Central memory CD8-positive, alpha-beta T cell (primary cell): ENCODE measurements at places on chromosomes 12 and 14.

- DNase-seq = no peak
Measured at GRCh38 chr12:113030875-113031525, 25.5 kb upstream of the DTX1 start.

DNA sequence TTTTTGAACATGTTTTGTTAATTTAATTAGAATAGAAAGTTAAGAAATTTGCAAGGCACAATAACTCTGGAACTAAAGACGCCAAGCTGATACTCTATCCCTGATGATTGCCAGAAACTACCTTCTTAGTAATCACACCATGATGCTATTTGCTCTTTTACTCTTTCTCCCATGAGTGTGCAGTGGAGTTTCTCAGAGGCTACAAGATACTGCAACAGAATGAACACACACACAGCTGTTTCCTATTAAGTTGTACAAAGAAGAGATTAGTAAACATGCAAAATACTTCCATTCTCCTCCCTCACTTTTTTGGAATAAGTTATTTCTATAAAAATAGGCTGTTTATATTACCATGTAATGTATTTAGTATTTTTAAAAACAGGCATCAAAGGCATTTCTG, 1367.5 kb downstream of the AACS start:
- no peak for DNase-seq

DNA sequence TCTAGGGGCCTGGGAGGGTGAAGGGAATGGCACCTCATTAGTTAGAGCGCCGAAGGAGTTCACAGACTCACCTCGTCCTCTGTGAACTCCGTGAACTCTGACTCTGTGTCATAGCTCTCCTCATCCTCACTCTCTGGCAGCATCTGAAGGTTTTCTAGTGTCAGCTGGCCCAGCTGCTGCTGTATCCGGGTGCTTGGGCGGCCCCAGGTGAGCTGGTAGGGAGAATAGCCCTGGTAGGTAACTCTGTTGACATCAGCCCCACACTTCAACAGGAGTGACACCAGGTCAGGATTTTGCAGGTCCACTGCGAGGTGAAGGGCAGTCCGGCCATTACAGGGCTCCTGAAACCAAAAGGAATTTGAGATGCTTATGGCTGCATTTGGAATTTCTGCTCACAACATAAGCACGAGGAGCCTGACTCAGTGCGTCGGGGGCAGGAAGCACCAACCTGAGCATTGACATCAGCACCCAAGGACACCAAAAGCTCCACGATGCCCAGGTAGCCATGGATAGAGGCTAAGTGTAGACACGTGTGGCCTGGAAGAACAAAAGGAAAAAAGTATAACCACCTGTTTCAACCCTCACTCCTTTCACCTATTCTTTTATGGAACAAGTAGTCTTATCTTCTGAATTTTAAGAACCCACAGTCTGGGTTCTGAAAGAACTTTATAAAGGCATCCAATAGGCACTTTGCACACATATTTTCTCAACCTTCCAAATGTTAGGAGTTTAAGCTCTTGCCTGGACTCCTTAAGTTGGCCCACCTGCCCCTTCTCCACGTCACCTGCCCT, 2.0 kb downstream of the NFKBIA start:
- DNase-seq = no peak

GRCh38 chr14:28767853-28768741, 1.5 kb downstream of the FOXG1 start:
- DNase-seq = no peak

DNA sequence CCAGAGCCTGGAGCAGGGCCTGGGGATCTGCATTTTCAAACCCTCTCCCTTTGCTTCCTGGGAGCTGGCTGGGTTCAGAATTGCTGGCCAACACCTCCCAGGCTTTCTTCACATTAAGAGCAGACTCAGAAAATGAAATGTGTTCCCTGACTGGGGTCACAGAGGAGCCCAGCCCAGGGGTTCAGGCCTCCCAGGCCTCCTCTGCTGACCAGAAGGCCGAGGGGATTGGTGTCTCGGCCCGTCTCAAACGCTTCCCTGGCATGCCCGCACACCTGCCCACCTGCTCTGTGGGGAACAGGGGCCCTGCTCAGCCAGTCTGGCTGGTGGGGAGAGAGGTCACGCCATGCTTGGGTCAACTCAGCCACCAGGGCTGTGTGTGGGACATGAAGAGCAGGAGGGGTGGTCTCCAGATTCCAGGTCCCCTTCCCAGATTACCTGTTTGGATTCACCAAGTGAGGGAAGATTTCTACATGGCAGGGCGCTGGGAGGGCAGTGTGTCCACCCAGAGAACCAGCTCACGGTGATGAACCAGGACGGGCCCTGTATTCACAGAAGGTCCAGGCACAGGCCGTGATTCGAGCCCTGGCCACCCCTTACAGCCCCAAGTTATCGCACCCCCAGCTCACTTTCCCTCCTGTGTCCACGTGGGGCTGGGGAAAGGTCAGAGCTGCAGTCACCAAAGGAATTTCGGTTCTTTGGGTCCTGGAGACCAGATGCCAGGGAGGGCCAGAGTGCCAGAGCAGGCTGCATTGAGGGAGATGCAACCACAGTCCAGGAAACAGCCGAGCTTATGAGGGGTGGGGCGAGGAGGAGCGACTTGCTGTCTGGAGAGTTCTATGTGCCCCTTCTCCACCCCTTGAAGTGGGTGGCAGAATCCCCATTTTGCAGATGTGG, 55.2 kb upstream of the RIN3 start:
- DNase-seq = no peak
